Mesothelial cell of epicardium (in vitro differentiated cells): ENCODE measurements at places on chromosomes 13 and 19.

GRCh38 chr13:98390086-98390715 lies 186.7 kb downstream of the STK24 start:
- no peak for DNase-seq

DNA sequence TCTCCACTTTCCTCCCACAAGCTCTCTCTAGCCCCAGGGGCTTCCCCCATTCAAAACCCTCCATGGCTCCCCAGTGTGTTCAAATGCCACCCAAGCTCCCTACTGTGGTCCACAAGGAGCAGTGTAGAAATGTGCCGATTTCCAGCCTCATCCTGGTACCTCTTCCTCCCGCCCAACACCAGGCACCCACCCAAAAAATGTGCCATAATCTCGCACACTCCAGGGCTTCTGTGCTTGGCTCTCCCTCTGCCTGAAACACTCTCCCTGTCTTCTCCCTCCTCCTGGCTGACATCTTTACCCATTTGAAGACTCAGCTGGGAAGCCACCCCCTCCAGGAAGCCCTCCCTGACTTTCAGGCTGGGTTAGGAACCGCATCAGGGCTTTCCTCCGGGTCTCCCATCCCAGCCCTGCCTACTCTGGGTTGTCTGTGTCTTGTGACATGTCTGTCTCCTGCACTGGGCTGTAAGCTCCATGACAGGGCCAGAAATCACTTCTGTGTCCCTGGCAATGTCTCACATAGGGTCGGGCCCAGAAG lies 16.6 kb upstream of the MEIS3 start:
- no peak for DNase-seq

DNA sequence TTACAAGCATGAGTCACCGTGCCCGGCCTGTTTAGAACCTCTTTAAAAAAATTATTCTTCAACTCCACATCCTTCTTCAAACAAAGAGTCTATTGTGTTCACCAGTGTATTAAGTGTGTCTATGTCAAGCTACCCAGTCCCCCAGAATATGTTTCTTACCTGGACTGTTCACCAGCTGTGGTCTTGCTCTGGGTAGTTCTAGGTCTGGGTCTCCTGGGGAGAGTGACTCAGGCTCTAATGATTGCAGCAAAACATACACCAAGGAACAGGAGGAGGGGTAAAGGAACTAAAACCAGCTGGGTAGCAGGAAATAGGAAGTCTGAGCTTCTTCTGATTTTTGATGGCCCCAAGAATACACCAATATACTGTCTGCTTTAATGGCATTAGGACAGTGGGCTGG lies at the start of gene FPR1:
Gene FPR1 (minus strand): TSS at position 224 of the 400 bp plus-strand sequence. CDS start 4,884 bp downstream, outside the sequence.
- no peak for DNase-seq

- DNase-seq = no peak
Observed at GRCh38 chr19:16397791-16398529, 73.3 kb downstream of the KLF2 start.

GRCh38 chr19:51391073-51391611 lies 751 bp upstream of the C19orf84 start:
- DNase-seq = no peak

- no peak for DNase-seq
Observed at GRCh38 chr13:42892760-42893159, 99.3 kb downstream of the EPSTI1 start.

GRCh38 chr19:38527466-38528136 lies 90.2 kb downstream of the MAP4K1 start:
- no peak for DNase-seq

DNA sequence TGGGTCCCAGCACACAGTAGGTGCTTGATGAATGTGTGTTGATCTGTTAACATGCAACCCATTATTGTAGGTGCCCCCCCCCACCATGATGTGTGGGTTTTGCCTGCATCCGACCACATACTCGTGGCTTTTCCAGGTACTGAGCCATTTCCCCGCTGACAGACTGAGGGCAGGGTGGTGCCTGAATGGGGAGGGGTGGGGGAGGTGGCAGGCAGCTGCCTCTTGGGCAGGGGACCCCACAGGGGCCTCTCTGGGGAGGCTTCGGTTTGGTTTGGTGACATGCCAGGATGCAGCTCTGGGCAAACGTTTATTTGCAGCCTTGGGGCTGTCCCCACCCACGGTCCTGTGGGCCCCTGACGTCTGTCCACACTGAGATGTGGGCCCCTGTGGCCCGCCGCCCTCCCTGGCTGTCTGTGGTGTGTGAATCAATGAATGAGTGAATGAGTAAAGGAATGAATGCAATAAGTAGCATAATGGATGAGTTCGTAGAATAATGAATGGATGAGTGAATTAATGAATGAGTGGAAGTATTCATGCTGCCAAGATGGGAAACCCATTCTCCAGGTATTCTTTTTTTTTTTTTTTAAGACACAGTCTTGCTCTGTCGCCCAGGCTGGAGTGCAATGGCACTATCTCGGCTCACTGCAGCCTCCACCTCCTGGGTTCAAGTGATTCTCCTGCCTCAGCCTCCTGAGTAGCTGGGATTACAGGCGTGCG lies 9.0 kb upstream of the JUND start:
- DNase-seq = no peak

DNA sequence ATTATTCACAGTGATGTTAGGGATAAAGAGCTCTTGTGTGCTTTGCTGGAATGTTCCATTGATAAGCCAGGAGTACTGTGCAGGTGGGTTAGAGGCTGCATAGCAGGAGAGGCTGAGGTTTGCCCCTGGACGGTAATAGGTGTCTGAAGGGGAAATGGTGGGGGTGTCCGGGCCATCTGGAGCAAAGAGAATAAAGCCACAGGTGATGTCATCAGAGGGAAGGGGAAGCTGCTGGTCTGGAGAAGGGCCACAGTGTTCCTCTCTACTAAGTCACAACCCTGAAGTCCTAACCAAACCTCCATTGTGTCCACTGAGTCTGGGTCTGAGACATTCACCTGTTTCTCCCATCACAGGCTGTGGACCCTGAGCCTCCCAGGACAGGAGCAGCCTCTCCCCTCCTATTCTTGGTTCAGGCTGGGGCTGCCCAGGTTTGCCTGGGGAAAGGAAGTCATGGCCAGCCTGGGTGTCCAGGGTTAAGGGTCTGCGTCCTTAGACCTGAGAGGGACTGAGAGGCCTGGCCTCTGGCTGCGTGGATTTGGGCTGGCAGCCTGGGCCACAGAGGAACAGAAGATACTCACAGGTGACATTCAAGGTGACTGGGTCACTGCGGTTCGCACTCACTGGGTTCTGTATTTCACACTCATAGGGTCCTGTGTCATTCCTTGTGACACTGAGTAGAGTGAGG lies 6.8 kb downstream of the CEACAM1 start:
- DNase-seq = no peak

DNA sequence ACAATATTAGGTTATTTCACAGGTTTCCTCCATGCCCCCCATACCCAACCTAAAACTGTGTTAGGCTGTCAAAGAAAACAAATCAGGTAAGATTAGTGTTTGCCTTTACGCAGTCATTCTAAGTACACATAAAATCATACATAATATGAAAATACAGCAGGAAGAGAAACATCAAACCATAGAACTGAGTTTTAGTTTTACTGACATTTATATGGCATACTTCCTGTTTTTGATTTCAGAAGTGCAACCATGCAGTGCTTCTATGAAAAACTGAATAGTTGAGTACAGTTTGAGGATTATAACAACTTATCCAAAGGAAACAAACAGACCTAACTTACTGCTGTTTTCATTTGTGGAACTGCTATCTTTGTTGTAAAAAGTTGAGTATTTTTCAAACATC lies 91.3 kb downstream of the KCNRG start:
- no peak for DNase-seq

DNA sequence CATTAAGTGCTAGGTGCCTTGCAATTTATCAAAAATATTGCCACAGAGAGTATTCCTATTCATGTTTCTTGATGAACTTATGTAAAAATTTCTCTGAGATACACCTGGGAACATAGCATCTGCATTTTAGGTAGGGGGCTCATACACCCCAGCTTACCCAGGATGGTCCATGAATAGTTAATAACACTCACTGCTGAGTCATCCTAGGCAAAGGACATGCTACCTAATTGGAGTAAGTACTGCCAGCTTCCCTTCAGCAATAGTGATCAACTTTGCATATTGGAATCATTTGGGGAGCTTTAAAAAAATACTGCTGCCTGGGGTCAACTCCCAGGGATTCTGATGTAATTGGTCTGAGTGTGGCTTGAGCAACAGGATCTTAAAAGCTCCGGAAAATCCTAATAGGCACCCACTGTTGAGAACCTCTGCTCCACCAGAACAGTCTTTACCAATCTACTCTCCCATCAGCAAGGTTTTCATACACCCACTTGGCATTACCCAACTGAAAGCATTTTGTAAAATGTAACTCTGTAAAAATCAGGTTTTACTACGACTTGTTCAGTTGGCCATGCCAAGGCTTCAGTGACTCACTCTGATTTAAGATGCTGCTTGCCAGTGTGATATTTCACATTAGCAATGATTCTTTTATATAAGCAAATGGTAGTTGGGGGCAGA lies 67.2 kb upstream of the FNDC3A start:
- no peak for DNase-seq

- no peak for DNase-seq
Observed at GRCh38 chr13:73610799-73611592, 523.2 kb downstream of the KLF12 start.

DNA sequence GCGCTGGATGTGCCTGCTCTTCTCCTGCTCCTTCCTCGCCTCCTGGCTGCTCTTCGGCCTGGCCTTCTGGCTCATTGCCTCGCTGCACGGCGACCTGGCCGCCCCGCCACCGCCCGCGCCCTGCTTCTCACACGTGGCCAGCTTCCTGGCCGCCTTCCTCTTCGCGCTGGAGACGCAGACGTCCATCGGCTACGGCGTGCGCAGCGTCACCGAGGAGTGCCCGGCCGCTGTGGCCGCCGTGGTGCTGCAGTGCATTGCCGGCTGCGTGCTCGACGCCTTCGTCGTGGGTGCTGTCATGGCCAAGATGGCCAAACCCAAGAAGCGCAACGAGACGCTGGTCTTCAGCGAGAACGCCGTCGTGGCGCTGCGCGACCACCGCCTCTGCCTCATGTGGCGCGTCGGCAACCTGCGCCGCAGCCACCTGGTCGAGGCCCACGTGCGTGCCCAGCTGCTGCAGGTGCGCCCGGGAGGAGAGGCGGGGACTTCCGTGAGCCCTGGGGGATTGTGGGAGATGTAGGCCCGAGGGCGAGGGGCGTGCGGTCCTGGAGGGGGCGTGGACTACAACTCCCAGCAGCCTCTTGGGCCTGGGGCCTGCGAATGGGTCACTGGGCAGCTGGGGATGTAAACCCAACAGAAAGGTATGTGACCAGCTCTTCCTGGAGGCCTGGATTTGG lies 6.7 kb downstream of the KCNJ14 start:
- no peak for DNase-seq

DNA sequence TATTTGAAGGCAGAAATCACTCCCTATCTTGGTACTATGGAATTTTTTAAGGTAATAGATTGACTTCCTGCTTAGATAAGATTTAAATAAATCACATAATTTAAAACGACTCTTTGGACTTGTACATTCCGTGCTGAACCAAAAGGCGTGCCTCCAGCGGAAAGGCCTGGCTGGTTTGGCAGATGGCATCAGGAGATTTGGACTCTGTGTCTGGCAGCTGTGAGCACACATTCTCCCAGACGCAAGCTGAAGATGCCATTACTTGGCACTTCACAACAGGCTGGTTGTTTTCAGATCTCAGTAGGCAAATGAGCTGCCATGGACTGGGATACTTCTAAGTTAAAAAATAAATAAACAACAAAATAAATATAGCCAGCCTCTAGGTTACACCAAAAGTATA lies 104.5 kb upstream of the SLC15A1 start:
- no peak for DNase-seq

- no peak for DNase-seq
Observed at GRCh38 chr19:17778968-17779929, 15.7 kb upstream of the B3GNT3 start.

DNA sequence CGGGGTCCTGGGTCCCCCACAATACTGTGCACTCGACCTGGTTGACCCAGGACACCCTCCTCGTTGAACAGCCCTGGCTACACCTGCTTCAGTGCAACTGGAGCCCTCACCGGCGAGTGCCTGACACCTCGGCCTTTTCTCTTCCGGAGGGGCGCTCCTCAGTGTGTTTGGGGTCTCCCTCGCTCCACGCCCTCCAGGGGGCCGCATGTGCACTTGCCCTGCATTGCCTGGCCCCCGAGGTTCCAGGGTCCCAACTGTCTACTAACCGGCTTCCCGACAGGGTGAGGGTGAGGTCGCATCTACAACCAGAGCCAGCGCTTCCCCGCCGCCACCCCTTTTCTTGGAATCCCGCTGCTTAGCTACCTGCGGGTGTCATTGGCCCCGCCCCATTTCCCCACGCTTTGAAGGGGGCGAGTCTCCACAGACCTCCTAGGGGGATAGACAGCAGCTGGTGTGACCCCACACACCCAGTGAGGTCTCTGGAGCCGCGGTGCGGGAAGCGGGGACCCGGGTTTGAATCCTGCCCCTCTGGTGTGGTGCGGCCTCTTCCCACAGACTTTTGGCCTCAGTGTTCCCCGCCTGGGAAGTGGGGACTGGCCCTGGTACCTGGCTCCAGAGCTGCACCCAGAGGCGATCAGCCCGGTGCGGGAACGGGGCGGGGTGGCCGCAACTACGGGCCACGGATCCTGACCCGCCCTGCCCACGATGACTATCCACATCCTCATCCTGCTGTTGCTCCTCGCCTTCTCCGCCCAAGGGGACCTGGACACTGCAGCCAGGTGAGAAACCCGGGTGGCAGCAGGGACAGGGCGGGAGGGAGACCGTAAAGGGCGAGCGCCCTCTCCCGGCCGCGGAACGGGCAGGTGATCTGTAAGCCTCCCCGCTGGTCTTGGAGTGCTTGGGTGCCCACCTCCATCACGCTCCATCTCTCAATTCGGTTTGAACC lies at the start of gene ADM5:
Gene ADM5 (plus strand): TSS at position 462 of the 946 bp plus-strand sequence. CDS start 244 bp downstream, at position 706.
- no peak for DNase-seq

GRCh38 chr13:52782471-52783448 lies 43.1 kb upstream of the CNMD start:
- DNase-seq = no peak

GRCh38 chr19:7547159-7547558 lies 11.6 kb downstream of the PNPLA6 start:
- no peak for DNase-seq

GRCh38 chr19:9986787-9987281 lies 23.5 kb downstream of the COL5A3 start:
- DNase-seq = no peak

DNA sequence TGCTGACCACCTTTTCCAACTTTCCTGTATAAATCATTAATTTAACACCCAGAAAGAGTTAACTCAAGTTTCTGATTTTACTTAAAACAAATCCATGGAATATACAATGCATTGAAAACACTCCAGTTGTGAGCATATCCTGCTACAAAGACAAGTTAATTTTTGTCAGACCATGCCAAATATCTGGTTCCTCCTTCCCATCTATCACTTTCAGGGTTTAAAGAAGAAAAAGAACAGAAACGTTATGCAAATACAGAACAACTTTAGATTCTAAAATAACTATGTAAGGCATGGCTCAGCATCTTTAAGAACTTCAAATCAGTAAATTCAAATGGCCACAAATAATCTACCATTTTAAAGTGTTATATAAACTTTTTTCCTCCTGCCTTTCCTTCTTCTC lies 14.9 kb downstream of the MRPS31 start:
- no peak for DNase-seq
